ENCODE measurements at places on chromosomes 3 and 15. TPM values are rescaled to one million over a fixed set of nuclear protein-coding genes. Genes with fewer than 3 reads are reported as not detected.

Gene PRSS50
- total RNA-seq = not detected

Gene HYKK
- total RNA-seq = 3.6 TPM

GRCh38 chr15:58544756-58545155 lies 113.0 kb downstream of the LIPC start:
- DNase-seq = no peak

- no peak for DNase-seq
Observed at GRCh38 chr3:133600572-133601081, 27.1 kb downstream of the CDV3 start.

GRCh38 chr15:38324939-38325647 lies 72.5 kb downstream of the SPRED1 start:
- DNase-seq = no peak

Gene GOLGA8T
- not detected for total RNA-seq

DNA sequence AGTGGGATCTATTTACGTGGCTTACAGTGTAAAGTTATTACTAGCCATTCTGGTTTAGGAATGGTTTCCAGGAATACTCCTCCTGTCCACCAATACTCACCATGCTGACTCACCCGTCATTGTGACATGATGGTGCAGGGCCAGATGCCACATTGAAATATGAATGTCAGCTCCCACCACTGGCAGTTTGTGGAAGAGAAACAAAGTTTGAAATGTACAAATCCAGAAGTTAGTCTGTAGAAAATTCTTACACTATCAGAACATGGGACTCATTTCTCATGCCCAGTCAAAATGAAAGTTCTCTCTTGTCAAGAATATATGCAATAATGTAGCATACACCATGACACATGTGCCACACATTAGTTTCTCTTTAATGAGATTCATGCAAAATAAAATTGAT lies 14.4 kb upstream of the TSPAN3 start:
- no peak for DNase-seq

Gene GPR27
- 5.5 TPM for total RNA-seq

GRCh38 chr3:171620825-171621434 lies 160.7 kb upstream of the TNIK start:
- DNase-seq = no peak

GRCh38 chr15:53470743-53471142 lies 288.7 kb downstream of the WDR72 start:
- DNase-seq = no peak

Gene TLNRD1
- total RNA-seq = 17.0 TPM

DNA sequence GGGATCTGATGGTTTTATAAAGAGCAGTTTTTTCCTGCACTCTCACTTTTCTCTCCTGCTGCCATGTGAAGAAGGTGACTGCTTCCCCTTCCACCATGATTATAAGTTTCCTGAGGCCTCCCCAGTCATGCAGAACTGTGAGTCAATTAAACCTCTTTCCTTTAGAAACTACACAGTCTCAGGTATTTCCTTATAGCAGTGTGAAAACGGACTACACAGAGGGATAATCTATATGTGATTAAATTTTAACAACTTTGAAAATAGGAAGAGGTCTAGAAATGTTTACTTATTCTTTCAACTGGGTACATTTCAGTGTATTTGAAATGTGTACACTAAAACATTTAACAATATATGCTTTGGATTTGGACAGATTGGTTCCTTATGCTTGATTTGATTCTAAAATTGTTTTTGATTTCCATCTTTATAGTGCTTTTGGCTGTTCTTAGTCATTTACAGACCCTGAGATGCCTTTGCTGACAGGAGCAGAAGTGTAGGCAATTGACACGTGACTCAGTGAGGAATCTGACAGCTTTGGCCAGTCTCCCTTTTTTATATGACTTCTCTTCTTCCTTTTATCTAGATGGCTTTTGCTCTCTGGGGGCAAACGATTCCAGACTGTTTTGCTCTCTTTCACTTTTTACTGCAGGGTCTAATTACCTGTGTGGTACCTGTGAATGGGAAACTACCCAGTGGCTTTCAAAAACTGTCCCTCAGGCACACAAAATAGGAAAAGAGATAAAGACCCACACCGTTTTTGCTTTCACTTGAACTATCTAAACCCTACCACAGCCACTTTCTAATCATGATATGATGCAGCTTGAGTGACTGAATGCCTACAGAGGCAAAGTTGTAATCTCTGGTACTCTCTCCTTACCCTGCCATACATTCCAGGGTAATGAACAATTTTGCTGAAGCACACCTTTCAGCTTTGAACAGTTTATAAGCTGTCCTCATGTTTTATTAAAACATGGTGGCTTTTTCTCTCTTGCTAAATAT lies 422.6 kb downstream of the ROBO1 start:
- no peak for DNase-seq

- no peak for DNase-seq
Observed at GRCh38 chr15:72451224-72451623, 22.9 kb upstream of the ARIH1 start.

Gene BFSP2
- not detected for total RNA-seq

Gene STRA6
- 5.4 TPM for total RNA-seq

Gene PML
- 38.8 TPM for total RNA-seq

Gene SH3GL3
- total RNA-seq = not detected

- no peak for DNase-seq
Observed at GRCh38 chr3:54670201-54671000, 257.5 kb downstream of the LRTM1 start.

DNA sequence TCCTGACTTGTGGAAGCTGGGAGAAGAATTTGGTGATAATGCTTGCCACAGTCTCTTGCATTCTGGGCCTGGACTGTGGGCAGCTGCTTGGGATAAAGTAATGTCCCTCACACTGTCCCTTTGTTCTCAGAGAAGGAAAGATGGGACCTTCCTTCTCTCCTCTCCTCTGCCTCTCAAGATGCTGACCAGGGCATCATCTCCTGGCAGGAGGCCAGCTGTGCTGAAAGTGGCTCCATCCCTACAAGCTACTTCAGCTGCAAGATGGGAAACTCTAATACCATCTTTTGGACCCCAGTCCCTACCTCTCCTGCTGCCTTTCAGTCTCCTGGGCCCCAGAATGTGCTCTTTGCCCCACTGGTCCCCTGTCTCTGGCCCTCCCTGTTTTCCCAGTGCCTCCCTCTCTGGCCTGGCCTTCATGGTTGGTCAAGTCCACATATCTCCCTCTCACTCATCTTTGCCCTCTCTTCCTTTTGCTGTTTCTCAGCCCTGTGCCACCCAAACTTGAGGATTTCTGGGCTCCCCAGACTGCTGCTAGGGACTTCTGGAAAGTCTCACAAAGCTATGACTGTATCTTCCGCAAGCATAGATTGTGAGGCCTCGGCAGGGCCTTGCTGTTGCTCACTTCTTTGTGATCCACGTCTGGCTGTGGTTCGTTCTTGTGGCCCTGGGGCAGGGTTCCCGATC lies 7.1 kb upstream of the SLC6A20 start:
- DNase-seq = no peak

Gene CCDC66
- total RNA-seq = 12.6 TPM

DNA sequence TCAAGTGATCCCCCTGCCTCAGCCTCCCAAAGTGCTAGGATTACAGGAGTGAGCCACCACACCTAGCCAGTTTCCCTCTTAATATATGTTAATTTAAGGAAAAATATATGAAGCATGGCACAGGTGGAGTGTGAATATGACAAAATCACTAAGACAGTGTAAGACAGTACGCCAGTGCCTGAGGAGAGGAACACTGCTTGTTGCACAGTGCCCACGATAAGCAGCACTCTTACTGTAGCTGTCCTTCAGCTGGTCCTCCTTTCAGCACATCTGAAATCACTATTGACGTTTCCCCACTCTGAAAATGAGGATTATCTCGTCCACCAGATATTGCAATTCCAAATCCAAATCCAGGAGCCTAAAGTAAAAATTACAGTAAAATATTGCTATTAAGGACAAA lies 49.3 kb downstream of the TJP1 start:
- no peak for DNase-seq

DNA sequence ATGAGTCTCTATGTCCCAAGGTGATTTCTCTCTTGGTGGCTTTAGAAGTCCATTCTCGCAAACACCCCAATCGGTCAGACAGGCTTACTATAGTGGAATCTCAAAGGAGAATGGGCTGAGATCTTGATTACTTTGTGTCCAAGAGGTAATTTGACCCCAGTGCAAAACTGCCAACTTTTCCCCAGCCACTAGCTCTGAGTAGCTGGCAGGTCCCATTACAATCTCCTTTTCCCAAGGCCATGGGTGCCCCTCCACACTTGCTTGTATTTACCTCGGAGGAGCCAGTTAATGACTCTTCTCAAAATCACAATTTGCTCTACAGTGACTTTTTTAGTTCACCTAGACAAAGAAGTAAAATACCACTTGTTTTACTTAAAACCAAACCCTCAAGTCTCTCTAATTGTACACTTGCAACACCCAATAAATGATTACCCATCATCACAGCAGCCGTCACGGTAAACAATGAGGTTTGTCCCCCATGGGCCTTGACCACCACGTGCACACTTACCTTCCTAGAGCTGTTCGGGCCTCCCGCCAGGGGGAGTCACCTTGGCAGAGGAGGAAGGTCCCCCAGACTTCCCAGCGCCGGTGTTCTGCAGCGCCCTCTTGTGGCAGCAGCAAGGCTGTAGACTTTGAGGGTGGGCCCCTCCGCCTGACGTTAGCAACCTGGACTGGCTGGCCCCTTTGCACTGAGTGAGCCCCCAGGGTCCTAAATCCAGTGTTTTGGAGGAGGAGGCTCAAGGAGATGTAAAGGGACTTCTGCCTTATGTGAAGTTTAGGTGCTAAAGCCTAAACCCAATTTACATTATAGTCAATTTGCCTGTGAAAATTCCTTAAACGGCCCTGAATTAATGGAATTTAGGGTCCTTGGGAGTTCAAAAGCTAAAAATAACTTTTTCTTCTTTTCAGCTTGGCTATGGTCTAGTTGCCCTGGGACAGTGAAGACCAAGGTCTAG lies 18.7 kb upstream of the HDAC11 start:
- DNase-seq = no peak

Gene BNC1
- total RNA-seq = 2.3 TPM

Gene IQCF5
- total RNA-seq = not detected

GRCh38 chr3:159669766-159670165 lies 318.9 kb upstream of the IL12A start:
- no peak for DNase-seq

DNA sequence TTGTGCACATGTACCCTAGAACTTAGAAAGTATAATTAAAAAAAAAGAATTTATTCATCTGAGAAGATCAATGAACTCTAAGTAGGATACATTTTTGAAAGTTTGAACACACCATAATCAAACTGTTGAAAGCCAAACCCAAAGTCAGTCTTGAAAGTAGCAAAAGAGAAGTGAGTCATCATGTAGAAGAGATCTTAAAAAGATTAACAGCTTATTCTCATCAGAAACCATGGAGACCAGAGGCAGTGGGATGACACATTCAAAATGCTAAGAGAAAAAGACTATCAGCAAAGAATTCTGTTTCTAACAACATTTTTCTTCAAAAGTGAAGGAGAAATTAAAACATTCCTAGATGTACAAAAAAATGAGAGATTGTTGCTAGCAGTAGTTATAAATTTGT lies 60.7 kb downstream of the TIMP4 start:
- no peak for DNase-seq

Gene RNU6-1
- not detected for total RNA-seq

Measured in chondrocyte (in vitro differentiated cells).